ENCODE measurements at places on chromosomes 13 and 19.

DNA sequence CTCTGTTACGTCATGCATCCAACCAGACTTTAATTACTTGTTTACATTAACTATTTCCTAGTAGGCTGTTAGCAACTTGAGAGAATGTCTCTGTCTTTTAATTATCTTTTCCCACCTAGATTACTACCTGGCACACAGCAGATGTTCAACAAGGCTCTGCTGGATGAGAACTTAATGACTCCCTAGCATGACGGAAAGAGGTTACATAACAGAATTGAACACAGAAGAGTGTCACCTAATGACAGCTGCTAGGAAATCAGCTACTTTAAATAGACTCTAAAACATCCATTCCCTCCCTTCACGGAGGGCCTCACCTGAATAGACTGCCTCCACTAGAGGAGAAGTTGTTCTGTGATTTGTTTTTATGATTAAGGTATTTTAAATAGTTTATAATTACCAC is 110.8 kb downstream of the TEX29 start:
- DNase-seq: no peak

DNA sequence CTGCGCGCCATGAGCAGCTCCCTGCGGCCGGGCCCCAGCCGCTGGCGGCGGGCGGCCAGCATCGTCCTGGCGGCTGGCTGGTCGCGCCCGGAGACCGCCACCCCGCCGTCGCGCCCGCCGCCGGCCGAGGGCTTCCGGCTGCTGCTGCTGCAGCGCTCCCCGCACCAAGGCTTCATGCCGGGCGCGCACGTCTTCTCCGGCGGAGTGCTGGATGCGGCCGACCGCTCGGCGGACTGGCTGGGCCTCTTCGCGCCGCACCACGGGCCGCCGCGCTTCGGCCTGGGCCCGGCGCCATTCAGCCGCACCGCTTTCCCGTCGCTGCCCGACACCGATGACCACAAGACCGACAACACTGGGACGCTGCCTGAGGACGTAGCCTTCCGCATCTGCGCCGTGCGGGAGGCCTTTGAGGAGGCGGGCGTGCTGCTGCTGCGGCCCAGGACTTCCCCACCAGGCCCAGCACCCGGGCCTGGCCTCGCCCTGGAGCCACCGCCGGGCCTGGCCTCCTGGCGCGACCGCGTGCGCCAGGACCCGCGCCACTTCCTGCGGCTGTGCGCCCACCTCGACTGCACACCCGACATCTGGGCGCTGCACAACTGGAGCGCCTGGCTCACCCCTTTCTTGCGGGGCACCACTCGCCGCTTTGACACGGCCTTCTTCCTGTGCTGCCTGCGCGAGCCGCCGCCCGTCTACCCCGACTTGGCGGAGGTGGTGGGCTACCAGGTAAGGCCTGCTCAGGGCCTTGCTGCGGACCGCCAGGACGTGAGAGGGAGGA is 518 bp downstream of the NUDT19 start:
- peak; percentile 67 for DNase-seq

GRCh38 chr19:39362682-39363657 is 20.7 kb downstream of the SAMD4B start:
- no peak for DNase-seq

DNA sequence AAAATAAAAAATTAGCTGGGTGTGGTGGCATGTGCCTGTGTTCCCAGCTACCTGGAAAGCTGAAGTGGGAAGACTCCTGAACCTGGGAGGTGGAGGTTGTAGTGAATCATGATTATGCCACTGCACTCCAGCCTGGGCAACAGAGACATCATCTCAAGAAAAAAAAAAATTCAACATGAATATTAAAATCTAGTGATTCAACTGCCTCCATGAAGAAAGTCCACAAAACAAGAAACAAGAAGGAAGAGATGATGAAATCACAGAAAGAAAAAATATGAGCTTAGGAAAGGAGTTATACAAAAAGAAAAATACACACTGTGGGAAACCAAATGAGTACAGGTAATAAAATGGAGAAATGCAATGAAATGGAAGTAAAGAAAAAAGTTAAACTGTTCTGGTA is 99.6 kb upstream of the SIAH3 start:
- DNase-seq: no peak

- no peak for DNase-seq
These were observed 278.9 kb upstream of the PCDH9 start for GRCh38 chr13:67509018-67509417.
